Activated T-cell treated with anti-CD3 and anti-CD28 coated beads for 1 hour (primary cell): ENCODE measurements at places on chromosomes 7 and 10.

DNA sequence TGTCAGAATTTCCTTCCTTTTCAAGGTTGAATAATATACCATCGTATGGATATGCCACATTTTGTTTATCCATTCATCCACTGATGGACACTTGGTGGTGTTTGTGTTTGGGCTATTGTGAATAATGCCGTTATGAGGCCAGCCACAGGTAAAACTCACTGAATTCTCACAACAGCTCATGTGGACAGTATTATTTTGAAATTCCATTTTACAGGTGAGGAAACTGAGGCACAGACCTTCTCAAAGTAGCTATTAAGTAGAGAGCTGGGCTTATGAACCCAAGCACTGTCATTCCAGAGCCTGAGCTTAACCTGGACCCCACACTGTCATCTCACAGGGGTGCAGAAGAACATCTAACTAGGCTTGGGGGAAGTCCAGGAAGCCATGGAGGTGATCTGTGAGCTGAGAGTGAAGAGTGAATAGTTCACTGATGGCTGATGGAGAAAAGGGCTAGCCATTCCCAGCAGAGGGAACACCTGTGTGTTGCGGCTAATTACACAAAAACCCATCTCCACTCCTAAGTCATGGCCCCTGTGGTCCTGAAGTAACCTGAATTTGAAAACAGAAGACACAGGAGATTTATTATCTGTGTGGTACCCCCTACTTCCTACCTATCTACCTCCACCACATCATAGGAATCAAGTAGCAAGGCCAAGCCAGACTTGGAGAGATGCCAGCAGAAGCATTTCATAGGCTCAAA lies 8.7 kb downstream of the INMT start:
- DNase-seq = no peak

DNA sequence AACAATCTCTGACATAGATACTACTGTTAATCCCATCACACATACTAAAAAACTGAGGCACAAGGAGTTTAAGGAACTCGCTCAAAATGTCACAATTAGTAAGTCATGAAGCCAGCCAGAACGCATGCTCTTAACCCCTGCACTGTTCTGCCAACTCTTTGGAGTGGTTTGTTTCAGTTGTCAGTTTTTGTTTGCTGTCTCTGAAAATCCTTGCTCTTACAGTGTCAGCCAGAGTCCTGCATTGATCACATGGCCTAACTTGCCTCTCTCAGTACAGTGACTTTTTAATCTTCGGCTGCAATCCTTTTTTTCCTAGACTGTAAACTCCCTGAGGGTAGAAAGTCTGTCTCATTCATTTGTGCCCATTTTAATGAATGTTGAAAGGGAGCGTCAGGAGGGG lies 753.8 kb downstream of the AUTS2 start:
- no peak for DNase-seq

DNA sequence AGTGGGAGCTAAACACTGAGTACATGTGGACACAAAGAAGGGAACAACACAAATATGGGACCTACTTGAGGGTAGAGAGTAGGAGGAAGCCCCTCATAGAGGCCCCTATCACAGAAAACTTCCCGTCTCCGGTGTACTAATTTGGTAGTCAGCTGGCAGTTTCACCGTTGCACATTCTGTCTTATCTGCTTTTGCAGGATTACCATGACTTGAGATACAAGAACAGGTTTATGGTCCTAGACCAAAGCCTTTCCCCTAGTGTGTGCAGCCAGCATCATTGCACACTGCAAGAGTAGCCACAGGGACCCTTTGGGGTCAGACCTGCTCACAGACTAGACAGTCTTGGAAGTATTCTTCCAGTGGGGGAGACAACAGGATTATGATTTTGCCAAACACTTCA lies 5.9 kb upstream of the IFIT1B start:
- no peak for DNase-seq

- DNase-seq = no peak
These were observed 83.6 kb downstream of the RNF216 start for GRCh38 chr7:5697754-5698424.

GRCh38 chr7:38840736-38841460 lies 68.1 kb downstream of the VPS41 start:
- no peak for DNase-seq

GRCh38 chr10:131437556-131438475 lies 126.3 kb upstream of the TCERG1L start:
- no peak for DNase-seq
